ENCODE measurements at places on chromosomes 3 and 15. TPM values are rescaled to one million over a fixed set of nuclear protein-coding genes. Genes with fewer than 3 reads are reported as not detected.

The FMN1 gene
- 3.9 TPM for total RNA-seq

The ZMYND10 gene
- total RNA-seq, result 3.6 TPM

The GOLGA8T gene
- total RNA-seq, result not detected

The ZKSCAN7 gene
- not detected for total RNA-seq

The NEDD4 gene
- total RNA-seq, result 18.8 TPM

The FBXW12 gene
- total RNA-seq, result not detected

The SELENOT gene
- total RNA-seq, result 114 TPM

The GPR27 gene
- total RNA-seq, result 0.15 TPM

The KCNMB3 gene
- total RNA-seq, result 5.8 TPM

The EOMES gene
- total RNA-seq, result 2.5 TPM

The GCSAM gene
- 0.08 TPM for total RNA-seq

The MYRIP gene
- 0.59 TPM for total RNA-seq

The PCCB gene
- 63.4 TPM for total RNA-seq

The LRRC49 gene
- total RNA-seq, result 8.3 TPM

The EIF4E3 gene
- 0.39 TPM for total RNA-seq

The CLDN11 gene
- 1.9 TPM for total RNA-seq

The GOLGA8O gene
- 0.69 TPM for total RNA-seq

All from Panc1 (cell line).